ENCODE measurements at places on chromosomes 3 and 15.

DNA sequence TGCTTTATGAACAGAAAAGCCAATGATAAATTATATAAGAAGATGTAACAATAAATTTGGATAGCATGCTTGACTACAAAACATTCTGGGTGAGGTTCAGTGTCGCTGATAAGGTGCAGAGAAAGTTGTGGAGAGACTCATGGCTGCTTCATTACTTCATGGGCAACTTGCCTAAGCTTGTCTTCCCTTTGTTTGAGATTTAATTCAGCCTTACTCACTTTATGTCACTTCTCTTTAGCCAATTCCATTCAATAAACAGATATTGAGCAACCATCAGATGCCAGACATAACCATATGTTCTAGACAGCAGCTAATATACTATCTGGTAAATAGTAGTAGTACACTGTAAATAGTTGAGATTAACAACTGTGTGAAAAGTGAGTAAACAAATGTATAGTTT, 401.5 kb upstream of the FRG2C start:
- no peak for DNase-seq

GRCh38 chr3:30702828-30703397, 96.5 kb downstream of the TGFBR2 start:
- DNase-seq = no peak

DNA sequence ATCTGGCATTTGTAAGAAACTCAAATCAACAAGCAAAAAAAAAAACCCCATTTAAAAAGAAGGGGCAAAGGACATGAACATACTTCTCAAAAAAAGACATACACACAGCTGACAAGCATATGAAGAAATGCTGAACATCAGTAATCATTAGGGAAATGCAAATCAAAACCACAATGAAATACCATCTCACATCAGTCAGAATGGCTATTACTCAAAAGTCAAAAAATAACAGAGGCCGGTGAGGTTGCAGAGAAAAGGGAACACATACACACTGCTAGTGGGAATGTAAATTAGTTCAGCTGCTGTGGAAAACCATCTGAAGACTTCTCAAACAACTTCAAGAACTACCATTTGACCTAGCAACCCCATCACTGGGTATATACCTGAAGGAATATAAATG, 199.4 kb upstream of the THBS1 start:
- DNase-seq = peak; percentile 46

DNA sequence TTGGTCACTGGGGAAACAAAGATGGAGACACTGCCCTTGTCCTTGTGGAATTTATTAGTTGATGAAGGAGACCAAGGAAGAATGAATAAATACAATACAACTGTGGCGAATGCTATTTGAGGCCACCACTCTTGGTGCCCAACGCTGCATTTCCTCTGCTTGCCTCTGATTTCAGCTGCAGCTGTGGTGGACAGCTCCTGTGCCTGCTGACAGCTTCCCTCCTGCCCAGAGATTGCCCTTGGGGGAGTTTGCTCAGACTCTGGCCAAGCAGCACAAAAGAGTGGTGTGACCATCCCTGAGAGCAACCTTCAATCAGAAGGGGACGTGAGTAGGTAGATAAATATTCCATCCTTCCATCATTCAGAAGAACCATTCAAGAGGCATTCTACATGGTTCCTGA, 64.6 kb upstream of the FHIT start:
- peak; percentile 22 for DNase-seq

DNA sequence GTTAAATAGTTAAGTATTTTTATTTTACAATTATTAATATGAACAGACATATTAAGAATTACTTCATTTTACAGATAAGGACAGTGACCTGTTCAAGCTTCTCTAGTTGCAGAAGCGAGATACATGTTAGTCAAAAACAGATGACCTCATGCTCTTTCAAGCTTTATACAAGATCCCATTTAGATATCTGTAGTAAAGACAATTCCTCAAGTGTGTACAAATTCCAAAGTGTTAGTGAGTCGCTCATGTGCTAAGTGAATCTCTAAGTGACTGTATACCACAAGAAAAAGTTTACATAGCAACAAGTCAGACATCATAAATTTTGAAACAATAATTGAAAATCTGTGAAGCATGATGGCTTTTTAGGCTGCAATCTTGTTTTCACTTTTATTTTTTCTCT, 293.8 kb downstream of the ROBO1 start:
- peak; percentile 11 for DNase-seq

DNA sequence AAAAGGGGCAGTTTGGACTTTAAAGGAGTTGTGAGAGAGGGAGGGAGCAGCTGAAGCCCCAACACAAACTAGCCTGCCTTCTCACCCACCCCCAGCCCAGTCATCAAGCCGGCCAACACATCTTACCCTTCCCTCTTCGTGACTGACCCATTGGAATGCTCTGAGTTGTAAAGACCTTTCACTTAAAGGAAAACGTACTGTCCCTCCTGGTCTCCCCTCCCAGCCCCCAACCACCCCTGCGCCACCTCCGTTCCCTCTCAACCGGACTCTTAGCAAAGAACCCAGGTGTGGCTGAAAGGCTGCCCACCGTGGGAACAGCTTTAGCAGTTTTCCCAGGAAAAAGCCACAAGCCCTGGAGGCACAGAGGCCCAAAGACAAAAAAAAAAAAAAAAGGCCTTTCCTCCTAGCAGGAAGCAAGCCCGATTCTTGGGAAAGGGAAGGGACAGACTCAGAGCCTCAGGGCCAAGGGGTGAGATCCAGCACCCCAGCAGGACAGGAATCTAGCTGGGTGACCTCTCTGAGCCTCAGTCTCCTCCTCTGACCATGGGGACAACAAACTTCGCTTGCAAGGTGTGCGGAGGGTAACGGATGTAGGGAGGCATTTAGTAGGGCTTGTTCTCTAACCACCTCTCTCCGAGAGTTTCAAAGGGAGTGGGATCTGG, 2.4 kb downstream of the CYP11A1 start:
- no peak for DNase-seq

- peak; percentile 42 for DNase-seq
These were observed 430.6 kb downstream of the MECOM start for GRCh38 chr3:169232863-169233262.

GRCh38 chr3:105322570-105323273, 44.0 kb upstream of the ALCAM start:
- DNase-seq = no peak

DNA sequence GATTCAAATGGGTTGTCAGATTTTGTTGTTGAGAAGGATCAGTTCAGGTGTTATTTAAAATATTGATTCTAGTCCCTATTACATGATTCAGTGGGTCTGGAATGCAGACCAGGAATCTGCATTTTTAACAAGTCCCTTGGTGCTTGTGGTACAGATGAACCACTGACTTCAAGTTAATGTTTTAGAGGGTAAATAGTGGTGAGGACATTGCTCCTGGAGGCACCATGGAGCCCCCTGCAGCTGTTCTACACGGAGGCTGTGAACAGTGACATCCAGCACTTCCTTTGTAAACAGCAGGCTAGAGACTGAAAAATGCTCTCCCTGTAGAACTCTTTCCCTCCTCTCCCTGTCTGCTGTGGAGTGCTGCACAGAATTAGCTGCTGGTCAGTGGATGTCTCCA, 4.8 kb upstream of the FSIP1 start:
- no peak for DNase-seq

GRCh38 chr3:177793451-177793850, 596.2 kb upstream of the TBL1XR1 start:
- DNase-seq = no peak

GRCh38 chr3:125194849-125195601, 17.5 kb downstream of the SLC12A8 start:
- DNase-seq = peak; percentile 57

DNA sequence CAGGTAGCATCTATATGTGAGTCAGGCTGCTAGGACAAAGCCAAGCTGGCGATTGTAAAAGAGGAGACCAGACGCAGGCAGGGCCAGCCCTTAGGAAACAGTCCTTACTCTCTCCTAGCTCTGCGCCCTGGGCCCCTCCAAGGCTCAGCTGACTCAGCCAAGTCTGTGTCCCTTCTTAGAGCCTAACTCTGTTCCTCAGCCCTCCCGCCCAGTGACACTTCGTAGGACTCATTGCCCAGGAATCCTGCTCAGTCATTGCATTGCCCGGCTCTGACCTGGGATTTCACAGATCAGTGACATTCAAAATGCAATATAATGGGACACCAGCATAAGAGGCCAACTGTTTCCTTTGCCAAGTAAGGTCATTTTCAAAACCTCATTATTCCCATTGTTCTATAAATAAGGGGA, 244.2 kb downstream of the TLE3 start:
- peak; percentile 80 for DNase-seq

- DNase-seq = no peak
These were observed 184.5 kb downstream of the USP13 start for GRCh38 chr3:179837374-179837773.

GRCh38 chr15:65355173-65355987, 22.4 kb downstream of the IGDCC3 start:
- no peak for DNase-seq

- no peak for DNase-seq
These were observed 955.7 kb downstream of the TUSC7 start for GRCh38 chr3:117665296-117665695.

DNA sequence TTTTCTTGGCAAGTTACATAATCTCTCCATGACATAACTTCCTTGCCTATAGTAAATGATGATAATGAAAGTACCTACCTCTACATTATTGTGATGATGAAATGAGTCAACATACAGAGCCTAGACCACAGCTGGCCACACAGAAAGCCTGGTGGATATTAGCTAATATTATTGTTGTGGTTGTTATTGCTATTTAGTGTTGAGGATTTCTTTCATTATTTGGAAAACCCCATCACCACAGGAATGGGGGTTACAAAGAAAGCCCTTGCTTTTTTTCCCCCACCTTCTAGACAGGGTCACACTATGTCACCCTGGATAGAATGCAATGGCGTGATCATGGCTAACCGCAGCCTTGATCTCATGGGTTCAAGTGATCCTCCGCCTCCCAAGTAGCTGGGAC, 125.0 kb downstream of the PDZRN3 start:
- peak; percentile 53 for DNase-seq

DNA sequence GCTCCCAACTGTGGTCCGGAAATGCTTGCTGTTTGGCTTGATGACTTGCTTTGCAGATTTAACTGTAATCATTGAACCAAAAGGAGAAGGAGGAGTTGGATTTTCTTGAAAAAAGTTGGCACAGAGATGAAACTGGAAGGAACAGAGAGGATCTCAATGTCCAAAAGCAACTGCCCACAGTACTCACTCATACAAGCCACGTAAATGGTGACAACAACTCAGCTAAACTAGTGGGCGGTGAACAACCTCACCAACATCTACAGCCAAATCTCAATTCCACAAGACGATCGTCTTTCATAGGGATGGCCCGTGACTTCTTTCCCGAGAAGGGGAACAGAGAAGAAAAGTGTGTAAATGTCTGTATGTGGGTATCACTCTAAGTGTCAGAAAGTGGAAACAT, 48.1 kb downstream of the MYO5C start:
- DNase-seq = no peak

GRCh38 chr3:126515066-126515706, 2.4 kb downstream of the UROC1 start:
- DNase-seq = no peak

DNA sequence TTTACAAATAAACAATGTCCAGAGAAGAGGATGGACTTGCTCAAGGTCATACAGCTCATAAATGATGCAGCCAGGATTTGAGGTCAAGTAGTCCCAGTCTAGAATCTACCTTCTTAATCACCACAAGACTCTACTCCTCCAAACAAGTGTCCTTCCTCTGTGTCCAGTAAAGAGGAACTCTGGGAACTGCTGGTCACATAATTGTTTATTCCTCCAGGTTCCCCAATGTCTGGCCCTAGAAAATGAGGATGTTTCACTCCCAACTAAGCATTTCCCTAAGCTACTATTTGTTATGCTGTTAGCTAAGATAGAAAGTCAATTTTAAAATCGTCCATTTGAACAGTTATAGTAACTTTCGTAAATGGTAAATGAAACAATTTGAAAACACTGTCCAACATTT, 192.4 kb downstream of the FHIT start:
- no peak for DNase-seq

DNA sequence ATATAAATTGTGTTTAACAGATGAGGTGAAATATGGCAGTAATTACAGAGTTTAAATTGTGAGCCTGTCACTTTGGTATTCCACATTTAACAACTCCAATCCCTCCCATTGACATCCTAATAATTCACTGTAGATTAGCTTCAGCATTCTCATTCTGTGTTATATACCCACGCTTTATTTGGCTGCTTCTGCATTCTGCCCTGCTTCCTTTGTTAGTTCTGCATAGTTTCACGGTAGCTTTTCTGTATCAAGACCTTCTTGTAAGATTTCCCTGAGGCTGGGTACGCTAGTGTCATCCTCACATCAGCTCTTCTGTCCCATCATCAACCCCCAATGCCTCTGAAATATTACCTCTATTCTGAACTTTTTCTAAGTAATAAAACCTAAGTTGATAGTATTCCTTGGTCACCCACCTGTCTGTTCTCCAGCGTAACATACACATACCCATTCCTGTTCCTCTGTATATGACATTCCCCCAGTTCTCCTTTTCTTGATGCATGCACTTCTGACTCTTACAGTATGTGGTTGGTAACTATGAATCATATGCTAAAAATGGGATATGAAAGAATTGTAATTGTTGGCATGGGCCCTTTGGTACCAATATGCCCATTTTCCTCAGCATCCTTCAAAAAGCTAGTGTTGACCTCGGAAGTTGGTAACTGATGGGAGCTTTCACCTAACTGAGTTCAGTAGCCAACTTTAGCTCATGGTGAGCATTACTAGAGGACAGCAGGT, 171.2 kb downstream of the KLHL25 start:
- no peak for DNase-seq

GRCh38 chr3:187464682-187465081, 96.5 kb downstream of the RTP4 start:
- no peak for DNase-seq

DNA sequence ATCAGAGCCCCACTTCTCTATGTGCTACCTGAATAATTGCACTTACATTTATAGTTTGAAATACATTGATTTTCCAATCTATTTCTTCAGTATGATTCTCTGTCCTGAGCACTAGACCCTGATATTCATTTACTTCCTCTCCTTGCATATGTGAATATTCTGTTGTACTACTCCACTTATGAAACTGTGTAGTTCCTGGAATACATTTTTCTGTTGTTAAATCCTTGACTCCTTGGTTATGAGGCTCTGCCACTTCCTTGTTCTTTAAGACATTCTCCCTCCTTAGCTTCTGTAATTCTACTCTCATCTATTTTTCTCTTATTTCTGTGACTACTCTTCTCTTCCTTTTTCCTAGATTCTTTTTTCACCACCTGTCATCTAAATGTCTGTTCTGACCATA, 12.9 kb upstream of the MGA start:
- DNase-seq = no peak

All from brain microvascular endothelial cell (primary cell).